ENCODE measurements at places on chromosomes 6 and 20.

GRCh38 chr6:145336119-145336518, 399.2 kb downstream of the EPM2A start:
- DNase-seq, result no peak

DNA sequence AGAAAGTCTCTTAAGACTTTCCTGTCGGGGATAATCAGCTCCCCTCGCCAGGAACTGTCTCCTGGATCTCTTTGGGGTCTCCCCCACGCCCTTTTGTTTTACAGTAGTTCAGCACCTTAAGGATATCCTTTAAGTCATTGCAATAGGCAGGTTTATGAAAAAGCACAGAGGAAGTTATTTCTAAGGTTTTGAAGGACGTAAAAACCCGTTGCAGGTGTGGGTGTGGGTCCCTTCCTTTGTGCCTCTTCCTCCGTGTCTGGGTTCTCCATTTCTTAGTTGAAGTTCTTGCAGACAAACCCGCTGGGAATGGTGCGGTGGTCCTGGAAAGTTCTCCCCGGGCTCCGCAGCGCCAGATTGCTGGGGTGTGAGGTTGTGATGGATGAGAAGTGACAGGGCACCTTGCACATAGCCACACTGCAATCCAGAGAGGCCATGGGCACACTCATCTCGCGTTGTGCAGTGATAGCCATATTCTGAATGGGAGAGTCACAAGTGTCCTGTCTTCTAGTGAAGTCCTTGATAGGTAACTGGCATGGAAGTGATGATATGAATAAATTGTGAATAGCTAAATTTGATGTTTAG, 65.2 kb downstream of the GTF2H5 start:
- no peak for DNase-seq

- peak; percentile 23 for DNase-seq
These were observed 1.4 kb downstream of the NCOA7 start for GRCh38 chr6:125792172-125792571.

- DNase-seq, result no peak
These were observed 188.2 kb downstream of the LRFN2 start for GRCh38 chr6:40398810-40399477.

- peak; percentile 53 for DNase-seq
These were observed 674 bp downstream of the NRSN1 start for GRCh38 chr6:24126586-24127192.

DNA sequence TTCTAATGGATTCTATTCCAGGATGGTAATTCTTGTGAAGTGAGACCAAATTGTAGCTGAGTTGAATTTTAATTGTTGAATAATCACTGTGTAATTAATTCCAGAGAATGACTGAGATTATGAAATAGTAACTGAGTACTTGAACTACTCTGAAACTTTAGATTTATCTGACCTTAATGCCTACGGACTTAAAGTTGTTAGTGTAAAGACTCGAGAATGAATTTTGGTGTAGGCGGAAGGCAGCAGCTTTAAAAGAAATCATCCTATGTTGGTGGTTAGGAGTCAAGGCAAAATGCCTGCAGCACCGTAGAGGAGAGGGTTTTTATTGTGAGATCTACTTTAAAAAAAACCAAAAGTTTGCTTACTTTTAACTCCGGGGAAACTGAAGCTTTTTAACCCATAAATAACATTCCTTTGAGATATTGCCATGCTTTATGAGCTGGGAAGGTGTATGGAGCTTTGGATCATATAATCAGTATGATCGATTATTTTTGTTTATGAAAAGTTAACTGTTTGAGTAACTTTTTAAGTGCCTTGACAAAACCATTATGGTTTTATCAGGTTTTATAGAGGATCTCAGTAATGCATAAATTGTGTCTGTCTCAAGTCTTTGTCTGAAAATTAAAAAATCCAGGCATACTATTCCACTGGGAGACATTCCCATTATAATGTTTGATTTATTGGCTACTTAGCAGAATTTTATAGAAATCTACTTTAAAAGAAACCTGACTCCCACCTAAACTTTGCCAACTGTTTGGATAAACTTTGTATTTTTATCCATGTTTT, 46.1 kb downstream of the MYO6 start:
- DNase-seq, result no peak

DNA sequence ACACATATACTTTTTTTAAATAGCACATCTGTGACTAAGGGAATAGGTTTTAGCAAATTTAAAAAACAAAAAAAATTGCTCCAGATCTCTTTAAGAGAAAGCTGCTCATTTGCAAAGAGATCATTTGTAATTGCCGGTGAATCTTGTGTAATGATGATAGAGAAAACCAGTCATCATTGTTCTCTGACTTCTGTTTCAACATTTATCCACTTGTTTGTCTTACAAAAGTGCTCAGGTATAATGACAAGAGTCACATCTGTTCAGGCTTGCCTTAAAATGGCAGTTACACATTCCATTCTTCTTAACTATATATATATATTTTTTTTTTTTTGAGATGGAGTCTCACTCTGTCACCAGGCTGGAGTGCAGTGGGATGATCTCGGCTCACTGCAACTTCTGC, 165.2 kb downstream of the AIG1 start:
- no peak for DNase-seq

- no peak for DNase-seq
These were observed 2.8 kb upstream of the PLCG1 start for GRCh38 chr20:41134362-41135186.

- no peak for DNase-seq
These were observed 143.1 kb upstream of the INSM1 start for GRCh38 chr20:20224806-20225205.

GRCh38 chr6:124873066-124873410, 89.2 kb upstream of the RNF217 start:
- DNase-seq, result no peak

- no peak for DNase-seq
These were observed 226.4 kb downstream of the SMOC2 start for GRCh38 chr6:168667428-168667805.

GRCh38 chr6:145736661-145737144, 1.4 kb upstream of the EPM2A start:
- peak; percentile 35 for DNase-seq

DNA sequence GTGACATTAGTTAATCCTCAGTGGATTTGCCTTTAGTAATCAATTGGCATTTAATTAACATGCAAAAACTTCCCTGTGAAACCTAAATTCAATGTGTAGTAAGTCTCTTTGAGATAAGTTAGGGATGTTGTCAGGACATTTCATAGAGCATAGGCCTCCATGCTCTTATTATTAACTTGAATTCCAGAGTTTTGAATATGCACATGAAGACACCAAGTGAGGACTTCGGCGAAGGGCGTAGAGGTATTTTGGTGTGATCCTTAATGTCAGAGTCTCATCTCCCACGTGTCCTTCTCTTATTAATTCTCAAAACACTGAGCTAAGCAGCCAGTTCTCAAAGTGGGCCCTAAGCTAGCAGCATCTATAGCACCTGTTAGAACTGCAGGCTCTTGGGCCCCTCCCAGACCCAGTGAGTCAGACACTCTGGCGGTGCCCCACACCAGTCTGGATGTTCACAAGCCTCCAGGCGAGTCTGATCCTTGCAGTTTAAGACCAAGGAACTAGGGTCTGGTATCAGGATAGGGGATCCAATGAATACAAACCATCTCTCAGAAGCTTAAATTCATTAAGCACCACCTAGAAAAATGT, 292.1 kb downstream of the QKI start:
- no peak for DNase-seq

GRCh38 chr6:149844480-149844879, 19.7 kb downstream of the LRP11 start:
- DNase-seq, result no peak

DNA sequence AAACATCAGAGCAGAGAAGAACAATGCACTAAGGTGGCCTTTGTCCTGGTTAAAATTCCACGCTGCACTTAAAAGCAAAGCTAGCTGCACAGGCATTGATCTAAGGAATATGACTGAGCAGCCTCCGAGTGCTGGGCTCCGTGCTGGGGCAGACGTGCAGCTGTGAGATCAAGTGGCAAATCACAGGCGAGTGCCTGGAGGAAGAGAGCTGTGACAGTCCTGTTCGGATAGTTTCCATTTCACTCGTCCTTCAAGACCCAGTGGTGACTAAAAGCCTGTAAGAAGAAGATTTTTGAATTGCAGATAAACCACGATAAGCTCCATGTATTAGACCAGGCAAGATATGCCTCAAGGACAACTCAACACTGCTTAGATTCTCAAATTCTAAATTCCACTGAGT, 247.9 kb downstream of the ANKRD60 start:
- no peak for DNase-seq

- no peak for DNase-seq
These were observed 193.6 kb downstream of the DOK5 start for GRCh38 chr20:54669040-54669363.

- DNase-seq, result no peak
These were observed 2.9 kb upstream of the PYGB start for GRCh38 chr20:25244976-25245375.

DNA sequence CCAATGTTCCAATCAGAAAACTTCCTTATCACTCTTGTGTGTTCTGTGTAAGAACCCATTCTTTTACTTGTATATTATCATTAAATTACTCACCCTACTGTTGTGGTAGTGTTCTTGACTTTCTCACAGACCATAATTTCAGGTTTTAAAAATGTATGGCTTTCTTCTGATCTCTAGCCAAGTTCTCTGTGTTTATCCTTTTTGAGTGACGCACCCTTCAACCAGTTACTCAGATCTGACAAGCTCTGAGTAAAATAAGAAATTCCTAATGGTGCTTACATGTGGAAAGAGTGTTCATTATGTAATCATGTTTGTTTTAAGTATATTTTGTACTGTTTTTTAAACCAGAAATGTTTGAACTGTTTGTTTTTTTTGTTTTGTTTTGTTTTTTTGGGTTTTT, 11.0 kb downstream of the TBPL1 start:
- peak; percentile 17 for DNase-seq

DNA sequence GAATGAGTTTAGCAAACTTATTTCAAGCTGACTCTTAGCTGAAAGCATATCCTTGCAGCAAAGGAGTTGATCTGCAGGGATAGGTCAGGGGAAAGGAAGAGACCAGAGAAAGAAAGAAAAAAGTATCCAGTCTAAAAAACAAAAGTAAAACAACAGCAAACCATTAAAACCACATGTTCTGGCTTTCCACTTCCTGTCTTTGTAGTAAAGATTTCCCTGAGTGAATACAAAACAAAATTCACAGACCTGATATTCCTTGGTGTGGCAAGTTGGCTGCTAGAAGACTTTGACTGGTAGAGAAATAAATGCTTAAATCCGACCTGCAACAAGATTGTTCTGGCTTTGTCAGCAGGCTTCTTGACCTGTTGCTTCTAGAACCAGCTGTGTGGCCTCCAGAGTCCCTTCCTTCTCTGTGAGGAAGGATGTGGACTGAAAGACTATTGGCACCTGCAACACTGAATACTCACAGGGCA, 23.4 kb upstream of the MCM3 start:
- DNase-seq, result no peak

GRCh38 chr6:56146086-56146485, 101.3 kb downstream of the COL21A1 start:
- no peak for DNase-seq

DNA sequence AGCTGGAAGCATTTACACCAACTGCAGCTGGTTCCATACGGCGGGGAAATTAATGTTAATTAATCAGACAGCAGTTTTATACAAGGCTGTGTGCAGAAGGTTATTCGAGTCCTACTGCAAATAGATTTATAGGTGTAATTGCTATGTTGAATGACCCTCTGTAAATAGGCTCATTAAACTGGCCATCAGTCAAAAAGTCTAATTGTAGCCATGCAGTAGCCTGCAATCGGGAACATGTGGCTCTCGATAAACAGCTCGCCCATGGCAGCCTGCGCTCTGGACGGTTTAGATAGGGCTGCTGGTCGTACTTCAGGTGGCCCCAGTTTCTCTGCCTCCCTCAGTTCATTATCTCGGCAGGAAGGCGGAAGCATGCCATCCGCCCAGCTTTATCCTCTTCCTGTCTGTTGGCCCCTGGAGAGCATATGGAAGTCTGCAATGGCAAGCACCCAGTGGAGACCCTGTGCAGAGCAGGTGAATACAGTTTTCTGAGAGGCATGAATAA, 143.2 kb downstream of the MBOAT1 start:
- no peak for DNase-seq

DNA sequence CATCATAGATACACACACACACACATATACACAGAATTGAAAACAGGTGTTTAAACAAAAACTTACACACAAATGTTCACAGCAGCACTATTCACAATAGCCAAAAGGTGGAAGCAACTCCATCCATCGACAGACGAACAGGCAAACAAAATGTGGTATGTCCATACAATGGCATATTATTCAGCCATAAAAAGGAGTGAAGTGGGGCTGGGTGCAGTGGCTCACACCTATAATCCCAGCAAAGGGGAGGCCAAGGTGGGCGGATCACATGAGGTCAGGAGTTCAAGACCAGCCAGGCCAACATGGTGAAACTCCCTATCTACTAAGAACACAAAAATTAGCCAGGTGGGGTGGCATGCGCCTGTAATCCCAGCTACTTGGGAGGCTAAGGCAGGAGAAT, 80.3 kb downstream of the CHD6 start:
- no peak for DNase-seq

DNA sequence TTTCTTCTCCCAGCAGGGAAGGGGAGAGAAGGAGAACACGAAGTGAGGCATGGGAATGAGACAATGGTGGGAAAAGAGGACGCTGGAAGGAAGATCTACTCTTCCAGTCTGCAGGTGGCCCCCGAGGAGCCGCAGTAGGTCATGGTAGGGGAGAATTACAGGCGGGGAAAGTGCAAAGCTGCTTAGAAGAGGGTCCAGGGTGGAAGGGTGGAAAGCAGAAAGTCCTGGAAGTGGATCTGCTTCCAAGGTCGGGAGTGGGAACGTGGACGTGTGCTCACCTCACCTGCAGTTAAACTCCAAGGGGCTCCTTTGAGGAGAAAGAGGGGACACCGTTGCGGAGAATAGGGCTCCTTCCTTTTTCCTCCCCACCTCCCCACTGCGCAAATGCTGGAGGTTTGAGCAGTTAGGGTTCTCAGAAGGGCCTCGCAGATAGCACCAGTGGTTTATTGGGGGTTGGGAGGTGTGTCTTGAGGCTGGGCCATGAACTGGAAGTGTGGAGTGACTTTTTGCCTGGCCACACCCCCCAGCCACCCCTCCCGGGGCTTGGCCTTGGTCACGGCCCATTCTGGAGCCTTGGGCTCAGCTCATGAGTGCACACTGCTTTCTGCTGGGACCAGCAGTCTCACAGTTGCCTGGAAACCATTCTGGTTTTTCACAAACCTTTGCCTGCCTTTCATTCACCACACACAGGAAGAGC, 100.4 kb upstream of the MLN start:
- no peak for DNase-seq

- no peak for DNase-seq
These were observed 32.3 kb downstream of the TULP4 start for GRCh38 chr6:158344534-158344933.

DNA sequence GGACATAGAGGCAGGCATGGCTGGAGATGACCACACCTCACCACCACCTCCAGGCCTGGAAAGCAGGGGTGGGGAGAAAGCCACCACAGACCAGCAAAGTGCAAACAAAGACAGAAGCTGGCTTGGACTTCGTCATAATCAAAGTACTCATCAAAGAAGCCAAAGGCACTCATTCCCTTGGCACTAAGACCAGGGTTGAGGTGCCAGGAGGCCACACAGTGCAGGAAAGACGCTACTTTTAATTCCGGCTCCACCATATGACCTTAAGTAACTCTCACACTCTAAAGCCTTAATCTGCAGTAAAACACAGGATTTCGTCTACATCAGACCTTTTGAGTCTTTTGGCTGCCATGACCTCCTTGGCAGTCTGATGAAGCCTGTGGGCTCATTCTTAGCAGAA, 123.1 kb downstream of the HIVEP2 start:
- DNase-seq, result no peak
